Stimulated activated CD4-positive, alpha-beta T cell treated with anti-CD3 and anti-CD28 coated beads, Interleukin-2, amount 100 ng/mL, for 48 hours (primary cell): ENCODE measurements at places on chromosomes 7 and 10.

DNA sequence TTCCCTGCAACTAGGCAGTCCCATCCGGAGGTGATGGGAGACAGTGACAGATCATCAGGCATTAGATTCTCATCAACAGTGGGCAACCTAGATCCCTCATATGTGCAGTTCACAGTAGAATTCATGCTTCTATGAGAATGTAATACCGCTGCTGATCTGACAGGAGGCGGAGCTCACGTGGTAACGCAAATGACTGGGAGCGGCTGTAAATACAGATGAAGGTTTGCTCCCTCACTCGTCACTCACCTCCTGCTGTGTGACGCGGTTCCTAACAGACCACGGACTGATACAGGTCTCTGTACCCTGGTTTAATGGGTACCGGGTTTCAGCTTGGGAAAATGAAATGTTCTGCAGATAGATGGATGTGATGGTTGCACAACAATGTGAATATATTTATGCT, 47.8 kb upstream of the PIK3AP1 start:
- no peak for DNase-seq

- no peak for DNase-seq
Observed at GRCh38 chr10:70192326-70192968, 22.1 kb upstream of the SAR1A start.

DNA sequence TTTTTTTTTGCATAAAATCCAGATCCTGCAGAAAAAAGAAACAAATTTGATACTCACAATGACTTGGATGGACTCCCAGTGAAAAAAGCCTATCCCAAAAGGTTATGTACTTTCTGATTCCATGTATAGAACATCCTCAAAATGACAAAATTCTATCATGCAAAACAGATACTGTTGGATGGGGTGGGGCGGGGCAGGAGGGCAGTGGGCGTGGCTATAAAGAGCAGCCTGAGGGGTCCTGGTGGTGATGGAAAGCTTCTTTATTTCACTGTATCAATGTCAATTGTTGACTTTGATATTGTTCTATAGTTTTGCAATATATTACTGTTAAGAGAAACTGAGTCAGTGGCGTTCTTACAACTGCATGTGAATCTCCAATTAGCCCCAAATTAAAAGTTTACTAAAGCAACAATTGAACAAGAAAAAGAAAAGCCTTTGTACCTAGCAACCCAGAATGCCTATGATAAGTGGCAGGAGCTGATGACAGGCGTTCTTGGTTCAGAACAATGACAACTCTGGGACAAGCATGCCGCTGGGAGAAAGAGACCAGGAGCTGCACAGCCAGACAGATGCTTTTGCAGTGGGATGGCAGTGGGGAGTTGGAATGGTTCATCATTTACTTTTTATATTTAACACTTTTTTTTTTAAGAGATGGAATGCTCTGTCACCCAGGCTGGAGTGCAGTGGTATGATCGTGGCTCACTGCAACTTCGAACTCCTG, 101.9 kb downstream of the LHPP start:
- no peak for DNase-seq

DNA sequence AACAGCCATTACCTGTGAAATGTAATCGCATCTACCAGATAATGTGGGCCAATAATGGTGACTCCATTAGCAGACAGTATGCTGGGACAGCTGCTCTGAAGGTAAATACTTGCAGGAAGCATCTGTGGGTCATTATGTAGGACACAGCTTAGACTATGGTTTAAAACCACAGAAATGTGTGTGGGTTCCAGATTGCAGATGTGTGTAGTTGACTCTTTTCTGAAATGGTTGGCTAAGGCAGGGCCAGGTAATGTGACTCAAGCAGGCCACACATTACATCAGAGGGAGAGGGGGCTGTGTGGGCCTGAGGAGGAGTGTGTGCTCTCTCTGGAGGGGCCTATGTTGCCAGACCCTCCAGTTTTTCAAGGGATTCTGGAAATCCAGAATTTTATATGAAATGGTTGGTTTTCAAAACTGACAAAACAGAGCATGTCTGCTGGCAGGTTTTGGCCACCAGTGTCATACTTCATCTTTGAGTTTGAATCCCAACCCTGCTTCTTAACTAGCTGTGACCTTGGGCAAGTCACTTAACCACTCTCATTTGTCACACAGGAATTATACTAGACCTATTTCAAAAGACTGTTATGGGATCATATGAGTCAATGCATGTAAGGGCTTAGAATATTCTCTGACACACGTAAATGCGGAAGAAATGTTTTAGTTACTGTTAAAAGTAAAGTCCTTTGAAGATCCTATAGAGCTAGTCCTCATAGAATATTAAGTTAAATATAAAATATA, 64.5 kb downstream of the MCMBP start:
- DNase-seq: no peak

- no peak for DNase-seq
Observed at GRCh38 chr7:3301831-3302618, 973 bp downstream of the SDK1 start.

GRCh38 chr7:67344481-67345193, 348.0 kb downstream of the TYW1 start:
- DNase-seq: no peak

DNA sequence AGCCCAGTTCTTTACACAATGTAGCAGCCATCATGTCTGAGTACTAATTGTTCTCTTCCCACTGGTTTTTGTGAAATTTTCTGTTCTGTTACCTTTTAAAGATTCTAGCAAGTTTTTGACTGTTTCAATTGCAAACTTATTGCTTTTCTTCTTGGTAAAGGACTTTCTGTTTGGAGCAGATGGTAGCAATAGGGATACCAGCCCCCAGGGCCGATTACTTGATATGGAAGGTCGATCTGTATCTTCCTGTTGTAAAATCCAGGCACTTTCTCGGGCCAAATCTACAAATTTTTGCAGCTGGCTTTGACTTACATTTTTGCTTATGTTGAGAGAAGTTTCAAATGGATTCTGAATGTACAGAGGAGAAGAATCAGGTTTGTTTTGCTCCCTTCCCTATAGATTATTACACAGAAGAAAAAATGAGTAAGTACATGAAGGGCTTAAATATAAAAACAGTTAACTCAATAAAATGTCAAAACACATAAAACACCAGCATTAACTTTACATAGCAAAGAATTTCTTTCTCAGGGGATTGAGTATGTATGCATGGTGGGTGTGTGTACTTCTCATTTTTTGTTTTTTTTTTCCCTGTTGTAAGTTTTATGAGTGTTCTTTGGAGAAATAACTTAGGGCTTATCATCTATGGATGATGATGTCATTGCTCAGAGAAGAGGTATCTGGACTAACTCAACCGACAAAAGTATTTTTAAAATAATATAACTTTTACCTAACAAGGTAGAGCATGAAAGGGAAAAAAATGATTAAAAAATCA, 35.3 kb downstream of the MTPAP start:
- DNase-seq: no peak

- DNase-seq: no peak
Observed at GRCh38 chr7:1705856-1706255, 35.8 kb downstream of the ELFN1 start.

DNA sequence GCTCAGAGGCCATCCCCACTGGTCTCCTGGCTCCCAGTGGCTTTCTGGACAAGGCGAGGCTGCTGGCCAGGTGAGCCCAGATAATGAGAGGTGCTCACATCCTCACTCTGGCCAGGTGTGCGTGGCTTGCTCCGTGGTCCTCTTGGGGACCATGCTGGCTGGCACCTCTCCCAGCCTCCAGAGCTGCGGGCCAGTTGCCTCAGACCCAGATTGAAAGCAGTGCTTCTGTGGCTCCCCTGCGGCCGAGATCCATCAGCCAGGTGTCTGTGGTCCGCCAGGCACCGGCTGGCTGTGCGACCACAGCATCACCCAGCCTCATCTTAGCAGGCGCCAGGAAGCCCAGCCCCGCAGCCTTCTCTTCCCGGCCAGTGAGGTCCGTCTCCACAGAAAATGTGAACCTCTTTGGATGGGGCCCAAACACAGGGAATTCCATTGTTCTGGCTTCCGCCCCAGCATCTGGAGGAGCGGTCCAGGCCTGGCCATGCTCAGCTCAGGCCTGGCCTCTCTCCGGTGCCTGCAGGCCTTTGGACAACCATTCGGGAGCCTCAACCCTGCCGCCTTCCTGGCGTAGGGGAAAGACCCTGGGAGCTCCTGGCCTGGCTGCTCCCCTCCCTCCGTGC, 5.2 kb upstream of the TTYH3 start:
- no peak for DNase-seq

GRCh38 chr10:104574427-104574826, 66.7 kb upstream of the SORCS3 start:
- DNase-seq: no peak

DNA sequence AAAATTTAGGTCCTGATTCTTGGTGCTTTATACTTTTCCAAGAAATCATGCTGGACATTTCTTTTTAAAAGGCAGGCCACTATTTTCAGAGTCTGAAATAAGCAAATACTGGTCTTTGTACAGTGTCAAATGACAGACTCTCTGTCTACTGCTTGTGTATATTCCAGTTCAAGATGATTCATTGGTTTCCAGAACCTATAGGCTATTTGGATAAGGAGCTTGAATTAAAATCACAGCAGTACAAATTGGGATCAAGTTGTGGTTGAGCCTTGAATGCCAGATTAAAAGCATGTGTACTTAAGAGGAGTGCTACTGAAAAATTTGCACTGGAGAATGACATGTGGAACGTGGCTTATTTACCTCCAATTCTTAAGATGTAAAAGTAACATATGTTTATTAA, 10.7 kb downstream of the KMT2E start:
- no peak for DNase-seq
